ENCODE measurements at places on chromosomes 12 and 14. TPM values are rescaled to one million over a fixed set of nuclear protein-coding genes. Genes with fewer than 3 reads are reported as not detected.

The SERPINA10 gene
- not detected for total RNA-seq

The MGAT4C gene
- total RNA-seq, result not detected

The KCTD10 gene
- total RNA-seq, result 51.7 TPM

The RBM25 gene
- total RNA-seq, result 35.1 TPM

The TAS2R46 gene
- 0.40 TPM for total RNA-seq

The SERPINA3 gene
- 22.9 TPM for total RNA-seq

The C12orf54 gene
- 8.5 TPM for total RNA-seq

The OTOGL gene
- total RNA-seq, result 0.04 TPM

The PLEKHD1 gene
- total RNA-seq, result not detected

The SDS gene
- 0.20 TPM for total RNA-seq

The PLCZ1 gene
- not detected for total RNA-seq

The PLA2G1B gene
- not detected for total RNA-seq

The ASCL1 gene
- not detected for total RNA-seq

The PRIMA1 gene
- 1.8 TPM for total RNA-seq

The SYCP3 gene
- total RNA-seq, result 0.12 TPM

The NPAS3 gene
- total RNA-seq, result 0.08 TPM

The DPPA3 gene
- not detected for total RNA-seq

The IFNG-AS1 gene
- not detected for total RNA-seq

The TAS2R10 gene
- 0.16 TPM for total RNA-seq

The RBP5 gene
- total RNA-seq, result 0.76 TPM

The AKAP5 gene
- total RNA-seq, result 0.16 TPM

The TRHDE gene
- 0.08 TPM for total RNA-seq

The KCNH5 gene
- not detected for total RNA-seq

The SERPINA12 gene
- total RNA-seq, result not detected

The PTPN21 gene
- 10.5 TPM for total RNA-seq

The SIRT4 gene
- total RNA-seq, result 0.64 TPM

The NXPH4 gene
- total RNA-seq, result 6.7 TPM

The KRT1 gene
- total RNA-seq, result 2.5 TPM

The PMEL gene
- total RNA-seq, result 0.52 TPM

The PAX9 gene
- total RNA-seq, result 83.6 TPM

The LHX5 gene
- total RNA-seq, result not detected

The PTPRR gene
- not detected for total RNA-seq

The TBC1D30 gene
- total RNA-seq, result 0.72 TPM

The DPF3 gene
- total RNA-seq, result 1.1 TPM

The IL26 gene
- total RNA-seq, result not detected

The ZC2HC1C gene
- total RNA-seq, result 1.1 TPM

The RD3L gene
- not detected for total RNA-seq

The SIX6 gene
- total RNA-seq, result not detected

The CEBPE gene
- not detected for total RNA-seq

The SFSWAP gene
- 20.8 TPM for total RNA-seq

The APOLD1 gene
- total RNA-seq, result 3.1 TPM

The KLRF1 gene
- total RNA-seq, result 0.36 TPM

The CFAP54 gene
- total RNA-seq, result 0.28 TPM

The GZMH gene
- not detected for total RNA-seq

The MTERF2 gene
- 2.8 TPM for total RNA-seq

The DNAJC22 gene
- total RNA-seq, result 0.16 TPM

The GPR68 gene
- 11.6 TPM for total RNA-seq

The ARMH4 gene
- total RNA-seq, result 0.72 TPM

The GDF3 gene
- total RNA-seq, result not detected

The TMX1 gene
- 19.8 TPM for total RNA-seq

The HCAR1 gene
- total RNA-seq, result 0.08 TPM

The HOXC9 gene
- total RNA-seq, result 1.2 TPM

The TSPAN11 gene
- total RNA-seq, result 0.72 TPM

The KRT78 gene
- total RNA-seq, result 291 TPM

The ATG101 gene
- 35.2 TPM for total RNA-seq

The FAM181A gene
- not detected for total RNA-seq

The LRIG3 gene
- total RNA-seq, result 28.2 TPM

The TESPA1 gene
- total RNA-seq, result 0.68 TPM

Data from esophagus mucosa (tissue), 1 donor.